ENCODE measurements at places on chromosomes 12 and 14.
A peak's percentile ranks its signal among the peaks of the same experiment; 100 is the strongest.

DNA sequence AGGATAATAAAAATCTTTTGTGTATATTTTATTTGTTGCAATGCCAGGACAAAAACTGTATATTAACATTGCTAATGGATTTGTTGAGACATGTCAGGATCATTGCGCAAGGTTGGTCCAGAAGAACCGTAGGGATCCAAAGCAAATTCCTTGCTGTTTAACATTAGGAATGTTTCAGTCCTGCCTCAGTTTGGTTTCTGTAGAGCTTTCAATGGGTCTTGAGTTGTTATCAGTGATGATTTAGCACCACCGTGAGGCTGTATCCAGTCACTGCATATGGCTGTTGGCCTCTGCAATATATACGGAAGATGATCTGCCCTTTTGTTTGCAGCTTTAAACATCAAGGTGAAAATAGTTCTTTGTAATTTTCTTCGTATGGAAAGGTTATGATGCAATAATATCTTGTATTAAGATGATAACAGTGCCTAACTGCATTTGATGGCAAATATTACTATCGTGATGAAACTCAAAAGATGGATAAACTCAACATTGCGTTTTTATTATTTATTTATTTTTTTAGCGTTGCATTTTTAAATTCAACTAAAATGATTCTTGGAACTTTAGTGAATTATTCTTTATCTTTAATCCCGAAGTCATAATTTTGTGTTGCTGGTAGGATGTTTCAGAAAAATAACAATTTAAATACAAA, 231.2 kb downstream of the AKAP6 start:
- DNase-seq = peak; percentile 12

DNA sequence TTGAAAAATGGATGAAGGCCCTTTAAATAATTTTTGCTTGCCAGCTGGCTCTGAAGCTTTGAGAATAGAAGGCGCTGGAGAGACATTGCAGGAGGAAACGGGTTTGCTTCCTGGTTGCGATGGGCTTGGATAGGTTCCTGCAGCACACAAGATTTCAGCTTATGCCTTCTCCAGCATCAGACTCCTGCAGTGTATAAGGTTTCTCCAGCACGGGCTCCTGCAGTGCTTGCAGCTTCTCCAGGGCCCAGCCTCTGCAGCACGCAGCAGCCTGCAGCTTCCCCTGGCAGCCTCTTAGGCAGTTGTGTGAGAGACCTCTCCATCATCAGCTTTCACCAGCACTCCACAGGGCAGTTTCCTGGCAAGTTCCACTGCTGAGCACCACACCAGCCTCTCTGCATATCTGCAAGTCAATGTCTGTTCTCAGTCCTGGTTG, 78.7 kb upstream of the ZDHHC17 start:
- no peak for DNase-seq

- no peak for DNase-seq
Observed at GRCh38 chr12:69821456-69822159, 3.4 kb upstream of the MYRFL start.

DNA sequence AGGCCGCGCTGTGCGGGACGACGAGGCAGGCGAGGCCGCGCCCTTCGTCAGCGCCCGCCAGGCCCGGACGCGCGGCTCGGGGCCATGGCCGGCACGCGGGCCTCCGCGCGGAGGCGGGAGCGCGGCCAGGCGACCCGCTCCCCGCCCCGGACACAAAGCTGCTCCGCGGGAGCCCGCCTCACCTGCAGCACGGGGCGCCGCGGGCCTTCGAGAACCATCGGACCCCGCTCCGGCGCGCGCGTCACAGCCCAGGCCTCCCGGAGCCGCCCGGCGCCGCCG, 342 bp downstream of the DICER1 start:
- no peak for DNase-seq

DNA sequence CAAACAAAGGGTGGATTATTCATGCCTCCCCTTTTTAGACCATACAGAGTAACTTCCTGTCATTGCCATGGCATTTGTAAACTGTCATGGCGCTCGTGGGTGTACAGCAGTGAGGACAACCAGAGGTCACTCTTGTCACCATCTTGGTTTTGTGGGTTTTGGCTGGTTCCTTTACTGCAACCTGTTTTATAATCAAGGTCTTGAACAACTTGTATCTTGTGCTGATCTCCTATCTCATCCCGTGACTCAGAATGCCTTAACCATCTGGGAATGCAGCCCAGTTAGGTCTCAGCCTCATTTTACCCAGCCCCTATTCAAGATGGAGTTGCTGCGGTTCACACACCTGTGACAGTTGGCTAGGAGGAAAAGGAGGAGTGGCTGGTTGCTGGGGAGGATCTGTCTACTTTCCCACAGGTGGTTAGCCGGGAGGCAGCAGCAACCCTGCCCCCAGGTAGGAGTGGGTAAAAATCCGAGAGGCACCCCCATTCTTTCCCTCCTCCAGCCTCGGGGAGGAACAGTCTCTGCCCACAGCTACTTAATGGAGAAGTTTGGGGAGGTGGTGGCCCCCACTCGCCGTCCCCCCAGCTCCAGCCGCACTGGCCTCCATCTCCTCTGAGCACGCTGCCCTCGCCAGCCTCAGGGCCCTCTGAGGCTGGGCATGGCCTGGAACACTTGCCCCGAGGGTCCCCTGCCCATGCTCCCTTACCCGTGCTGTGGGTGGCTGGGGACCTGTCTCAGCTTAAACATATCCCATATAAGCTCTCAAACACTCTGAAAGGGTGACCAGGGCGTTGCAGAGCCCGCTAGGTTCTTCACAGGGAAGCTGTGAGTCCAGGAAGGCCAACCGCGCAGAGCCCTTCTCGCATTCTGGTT, 41.7 kb downstream of the SMIM41 start:
- DNase-seq = no peak

GRCh38 chr14:65658202-65658601, 245.7 kb downstream of the FUT8 start:
- DNase-seq = no peak

All from NCI-H1417 treated with DMSO at 0.1 percent for 48 hours (cell line).